ENCODE measurements at places on chromosomes 3 and 15.
A peak's percentile ranks its signal among the peaks of the same experiment; 100 is the strongest.

DNA sequence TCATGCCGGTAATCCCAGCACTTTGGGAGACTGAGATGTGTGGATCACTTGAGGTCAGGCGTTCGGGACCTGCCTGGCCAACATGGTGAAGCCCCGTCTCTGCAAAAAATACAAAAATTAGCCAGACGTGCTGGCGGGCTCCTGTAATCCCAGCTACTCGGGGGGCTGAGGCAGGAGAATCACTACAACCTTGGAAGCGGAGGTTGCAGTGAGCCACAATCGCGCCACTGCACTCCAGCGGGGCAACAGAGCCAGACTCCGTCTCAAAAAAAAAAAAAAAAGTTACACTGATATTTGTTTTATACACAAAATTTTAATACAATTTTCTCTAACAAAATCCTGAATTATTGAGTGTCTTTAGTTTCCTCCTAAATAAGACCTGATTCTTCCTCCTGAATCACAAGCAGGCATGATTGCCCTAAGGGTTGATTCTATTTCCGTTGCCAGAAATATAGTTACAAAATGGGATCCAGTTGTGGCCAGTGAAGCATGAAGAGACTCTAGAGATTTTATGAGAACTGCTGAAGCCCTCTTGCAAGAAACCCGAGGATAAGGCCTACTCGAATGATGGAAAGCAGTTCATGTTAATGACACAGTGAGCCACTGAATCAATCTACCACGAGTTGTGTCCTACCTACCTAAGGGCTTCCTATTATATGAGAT is 9.6 kb upstream of the SMARCC1 start:
- no peak for DNase-seq

DNA sequence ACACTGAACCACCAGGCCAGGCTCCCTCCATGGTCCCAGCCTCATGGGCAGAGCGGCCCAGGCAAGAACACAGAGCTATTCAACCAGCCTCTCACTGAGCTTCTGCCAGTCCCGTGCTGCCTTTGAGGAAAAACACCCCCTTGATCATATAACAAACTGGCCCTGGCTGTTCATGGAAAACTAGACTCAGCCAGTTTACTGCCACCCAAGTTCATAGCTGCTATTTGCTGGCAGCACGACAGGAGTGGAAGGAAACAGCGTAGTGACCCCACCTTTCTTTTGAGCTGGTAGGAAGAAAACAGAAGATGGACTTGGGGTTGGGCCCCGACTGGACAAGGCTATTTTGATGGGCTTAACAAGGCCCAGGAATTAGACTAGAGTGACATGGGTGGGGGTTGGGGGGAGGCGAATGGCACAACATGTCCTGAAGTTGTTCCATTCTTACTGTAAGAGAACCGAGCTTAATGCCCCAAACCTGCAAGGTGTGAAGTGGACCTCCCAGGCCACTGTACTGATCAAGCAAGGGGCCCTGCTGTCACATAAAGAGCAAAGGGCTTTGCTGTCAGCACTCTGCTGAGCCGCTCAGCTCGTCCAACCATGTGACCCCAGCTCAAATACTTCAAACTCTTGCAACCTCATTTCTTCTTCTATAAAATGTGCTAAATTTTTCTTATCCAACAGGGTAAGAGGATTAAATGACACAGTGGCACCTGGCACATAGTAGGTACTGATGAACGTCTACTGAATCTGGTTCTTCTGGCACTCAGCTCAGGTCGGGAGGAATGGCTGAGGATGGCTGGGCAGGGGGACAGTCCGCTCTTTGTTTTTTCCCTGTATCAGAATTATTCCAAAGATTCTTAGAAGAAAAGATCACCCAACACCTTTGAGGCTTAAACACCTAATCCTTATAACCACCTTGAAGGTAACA is 1.6 kb downstream of the FBXL22 start:
- DNase-seq: no peak

DNA sequence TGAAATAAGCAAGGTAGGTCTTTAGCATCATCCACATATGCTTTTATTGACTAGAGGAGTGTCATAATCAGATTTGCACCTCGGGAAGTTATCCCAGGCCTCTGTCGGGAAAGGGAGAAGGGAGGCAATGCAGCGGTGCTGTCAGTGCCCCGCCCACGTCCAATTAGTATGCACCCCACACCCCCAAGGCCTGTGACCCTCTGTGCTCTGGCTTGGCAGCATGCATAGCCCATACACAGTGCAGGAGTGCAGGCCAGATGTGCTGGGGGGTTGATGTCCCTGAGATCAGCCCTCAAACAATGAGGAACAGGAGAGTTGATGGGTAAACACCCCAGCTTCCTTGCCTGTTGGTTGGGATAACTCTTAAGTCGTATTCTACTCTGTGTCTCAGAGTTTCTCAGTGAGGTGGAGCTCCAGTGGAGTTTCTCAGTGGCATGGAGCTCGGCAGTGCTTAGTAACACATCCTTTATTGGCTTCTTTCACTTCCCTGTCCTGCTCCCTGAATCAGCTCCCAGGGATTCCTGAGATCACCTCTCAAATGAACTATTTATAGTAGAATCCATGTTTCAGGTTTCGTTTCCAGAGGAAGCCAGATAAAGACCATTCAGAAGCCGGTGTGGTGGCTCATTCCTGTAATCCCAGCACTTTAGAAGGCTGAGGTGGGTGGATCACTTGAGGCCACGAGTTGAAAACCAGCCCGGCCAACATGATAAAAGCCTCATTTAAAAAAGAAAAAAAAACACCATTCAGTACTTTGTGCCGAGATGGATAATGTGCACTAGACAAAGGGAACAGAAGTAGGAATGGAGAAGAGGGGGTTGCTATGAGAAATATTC is 26.7 kb upstream of the NDUFB4 start:
- DNase-seq: no peak

- no peak for DNase-seq
These were observed 99.5 kb upstream of the OSBPL11 start for GRCh38 chr3:125694761-125695294.

DNA sequence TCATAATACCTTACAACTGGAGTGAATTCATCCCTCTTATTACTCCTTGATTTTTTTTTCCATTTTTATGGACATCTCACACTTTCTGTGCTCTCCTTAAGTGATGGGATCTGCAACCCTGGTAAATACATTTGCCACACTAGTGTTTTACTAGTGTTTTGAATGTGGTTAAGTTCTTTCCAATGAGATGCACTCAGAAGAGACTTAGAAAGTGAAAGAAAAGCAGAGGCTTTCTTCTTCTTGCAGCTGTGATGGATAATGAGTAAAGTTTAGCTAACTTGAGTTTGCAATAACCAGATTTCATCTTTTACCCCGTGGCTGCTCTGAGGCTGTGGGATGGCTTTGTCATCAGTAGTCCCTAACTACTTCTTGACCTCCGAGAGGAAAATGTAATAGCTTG is 1248.4 kb downstream of the NSUN3 start:
- no peak for DNase-seq

- DNase-seq: no peak
These were observed 96.5 kb upstream of the DNAJC19 start for GRCh38 chr3:181086011-181086410.

- DNase-seq: peak; percentile 12
These were observed 77.2 kb upstream of the CFAP20DC start for GRCh38 chr3:59127071-59127470.

GRCh38 chr3:156633335-156633734 is 41.1 kb upstream of the TIPARP start:
- DNase-seq: no peak

DNA sequence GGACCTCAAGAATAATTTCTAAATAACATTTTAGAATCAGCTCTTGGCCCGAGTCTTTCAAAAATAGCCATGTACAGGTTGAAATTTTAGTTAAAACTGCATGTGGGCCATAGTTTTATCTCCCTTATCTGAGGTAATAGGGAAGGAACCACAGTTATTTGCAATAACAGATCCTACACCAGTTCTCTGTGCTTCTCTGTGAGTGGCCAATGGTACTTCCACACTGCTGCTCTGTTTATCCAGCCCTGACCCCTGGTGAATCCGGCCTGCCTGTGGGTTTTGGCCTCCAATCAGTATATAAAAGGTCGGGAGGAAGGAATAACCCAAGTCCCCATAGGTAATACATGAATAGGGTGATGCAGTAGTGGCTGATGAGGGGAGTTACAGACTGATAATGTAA is 48.0 kb upstream of the TNIK start:
- no peak for DNase-seq

Data from Caki2 (cell line).